MG63 (cell line): ENCODE measurements at places on chromosomes 3 and 15. TPM values are rescaled to one million over a fixed set of nuclear protein-coding genes. Genes with fewer than 3 reads are reported as not detected.

GRCh38 chr15:101599091-101599490 lies 53.1 kb downstream of the TM2D3 start:
- no peak for DNase-seq

DNA sequence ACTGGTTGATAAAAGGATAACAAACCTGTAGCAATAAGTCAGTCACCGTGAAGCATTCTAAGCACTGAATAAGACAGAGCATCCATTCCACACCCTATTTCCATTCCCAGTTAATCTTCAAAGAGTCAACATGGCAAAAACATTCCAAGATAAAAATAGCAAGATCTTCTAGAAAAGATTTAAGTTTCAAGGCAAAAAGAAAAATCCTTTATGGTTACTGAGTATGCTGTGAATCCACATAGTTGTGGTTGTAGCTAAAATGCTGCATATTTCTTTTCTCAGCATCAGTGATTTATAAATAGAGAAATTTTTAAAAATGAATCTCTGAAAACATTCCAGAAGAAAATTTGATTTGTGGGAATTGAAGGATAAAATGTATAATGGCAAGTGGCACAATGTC lies 21.1 kb downstream of the GAP43 start:
- DNase-seq = no peak

APBA2 gene
- total RNA-seq = 20.0 and 28.0 TPM in 2 replicates

DNA sequence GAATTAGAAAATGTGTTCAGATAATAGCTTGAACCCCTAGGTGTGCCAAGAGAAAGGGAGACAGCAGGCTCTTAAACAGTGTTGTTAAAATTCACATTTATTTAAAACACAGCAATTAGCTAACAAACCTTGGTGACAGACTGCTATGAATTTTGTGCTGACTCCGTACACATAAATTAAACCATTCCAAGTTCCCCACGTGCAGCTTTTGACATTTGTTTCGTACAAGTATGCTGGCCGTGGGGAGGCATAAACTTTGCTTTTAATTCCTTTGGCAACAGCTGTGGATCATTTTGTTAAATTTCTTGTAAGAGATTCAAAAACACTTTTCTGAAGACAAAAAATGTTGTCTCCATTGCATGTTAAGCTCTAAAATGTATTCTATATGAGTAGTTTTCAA lies 465.3 kb downstream of the FGF12 start:
- DNase-seq = no peak

DNA sequence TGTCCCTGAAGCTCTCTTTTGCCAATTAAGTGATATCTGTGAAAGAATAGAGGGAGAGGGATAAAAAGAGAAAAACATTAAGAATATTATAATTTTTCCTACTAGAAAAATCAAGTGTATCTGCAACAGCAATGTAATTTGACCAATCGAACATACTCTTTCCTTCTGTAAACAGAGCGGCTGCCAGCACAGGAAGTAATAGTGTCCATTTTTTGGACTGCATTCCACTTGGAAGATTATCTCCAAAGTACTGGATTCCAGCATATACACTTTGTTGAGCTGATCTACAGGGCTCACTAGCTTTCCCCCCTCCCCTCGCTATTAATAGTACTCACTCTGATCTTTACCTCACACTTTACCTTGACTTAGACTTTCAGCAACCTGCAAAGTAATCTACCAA lies 90.4 kb downstream of the SUCLG2 start:
- DNase-seq = no peak

GCNT3 gene
- not detected in 2 replicates for total RNA-seq

DNA sequence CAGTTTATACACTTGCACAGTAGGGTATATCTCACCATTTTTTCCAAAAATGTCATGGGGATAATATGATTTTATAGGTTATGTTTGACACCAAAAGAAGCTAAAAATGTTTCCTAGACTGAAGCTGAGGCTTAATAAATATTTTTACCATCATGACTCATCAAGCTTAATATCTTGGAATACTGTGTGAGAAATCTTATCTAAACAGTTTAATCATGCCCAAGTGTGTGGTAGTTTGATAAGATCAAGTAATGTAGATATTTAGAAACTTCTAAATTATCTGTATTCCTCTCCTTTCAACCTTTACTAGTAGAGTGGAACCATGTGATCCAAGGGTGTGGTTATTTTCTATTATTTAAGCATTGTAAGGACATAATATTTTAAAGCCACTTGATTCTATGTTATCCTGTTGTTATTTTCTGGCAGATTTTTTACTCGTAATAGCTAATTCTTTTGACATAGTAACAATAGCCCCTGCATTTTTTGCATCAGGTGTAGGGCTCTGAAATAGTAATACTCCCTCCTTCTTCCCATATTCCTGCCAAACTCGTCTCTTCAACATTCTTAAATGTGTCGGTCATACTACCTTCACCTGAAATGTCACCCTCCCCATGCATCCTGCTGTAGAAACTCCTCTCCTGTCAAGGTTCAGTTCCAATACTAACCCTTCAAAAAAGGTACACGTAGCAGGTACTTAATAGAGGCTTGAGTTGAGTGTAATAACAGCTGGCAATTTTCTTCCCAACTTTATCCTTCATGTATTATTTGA lies 729.6 kb downstream of the NLGN1 start:
- no peak for DNase-seq

DNA sequence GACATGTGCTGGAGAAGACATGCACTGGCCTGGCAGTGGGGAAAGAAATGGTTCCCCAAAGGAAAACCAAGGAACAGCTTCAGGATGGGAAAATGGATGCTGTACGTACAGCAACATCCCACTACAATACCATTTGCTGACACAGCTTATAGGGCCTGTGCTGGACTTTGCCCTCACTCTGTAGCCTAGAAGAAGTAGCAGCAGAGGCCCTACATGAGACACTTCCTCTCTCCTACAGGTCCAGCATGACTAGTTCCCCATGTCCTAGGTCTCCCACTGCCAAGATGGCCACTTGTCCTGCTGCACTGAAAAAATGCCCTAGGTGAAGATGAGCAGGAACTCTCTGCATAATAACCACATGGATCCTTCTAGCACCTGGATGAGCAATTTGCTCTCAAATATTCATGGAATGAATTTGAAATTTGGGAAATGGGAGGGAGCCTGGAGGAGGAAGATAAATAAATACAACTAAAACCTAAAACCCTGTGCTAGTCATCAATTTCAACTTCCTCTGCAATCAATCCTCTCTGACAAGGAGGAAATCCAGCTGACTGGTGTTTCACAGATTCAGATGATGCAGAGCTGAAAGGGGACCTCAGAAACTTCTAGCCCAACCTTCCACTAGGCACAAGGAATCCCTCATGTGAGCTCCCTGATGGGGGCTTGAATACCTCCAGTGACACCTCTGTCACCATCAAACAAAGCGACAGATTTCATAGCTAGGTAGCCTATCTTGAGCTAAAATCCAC lies 514.3 kb upstream of the PPP2R3A start:
- no peak for DNase-seq
